ENCODE measurements at places on chromosomes 5 and 9.

DNA sequence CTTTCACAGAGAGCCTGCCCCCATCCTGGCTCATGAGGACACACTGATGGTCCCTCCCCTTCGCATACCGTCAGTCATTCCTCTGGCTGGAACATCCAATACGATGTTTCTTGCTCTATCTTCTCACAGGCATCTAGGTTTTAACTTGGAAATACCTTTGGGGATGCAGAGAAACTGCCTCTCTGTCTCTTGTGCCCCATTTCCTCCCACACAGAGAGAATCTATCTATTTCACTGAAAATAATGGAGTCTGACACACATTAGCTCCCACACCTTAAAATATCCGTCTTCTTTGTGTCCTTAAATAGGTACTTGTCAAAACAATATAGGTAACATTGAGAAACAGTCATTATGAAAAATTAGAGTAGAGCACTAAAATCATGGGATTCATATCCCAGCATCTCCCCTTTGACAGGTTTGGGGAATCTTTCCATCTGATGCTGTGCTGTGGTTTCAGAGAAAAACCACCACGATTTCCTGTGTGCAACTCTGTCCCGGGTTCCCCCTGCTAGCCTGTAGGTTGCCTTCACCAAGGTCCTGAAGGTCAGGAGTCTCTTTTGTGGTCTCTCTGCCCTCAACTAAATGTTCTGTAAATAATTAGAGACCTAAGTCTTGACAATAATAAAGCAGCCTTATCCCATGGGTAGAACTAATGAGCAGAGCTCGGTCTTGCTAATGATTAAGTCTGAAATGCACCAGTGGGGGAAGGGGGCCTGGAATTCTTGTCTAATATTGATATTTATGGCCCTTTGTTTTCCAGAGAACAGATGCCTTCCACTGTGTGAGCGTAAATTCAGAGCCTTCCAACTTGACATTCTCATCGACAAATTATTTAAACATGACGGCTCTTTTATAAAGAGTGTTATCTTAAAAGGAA is 371.0 kb downstream of the ICE1 start:
- no peak for DNase-seq

DNA sequence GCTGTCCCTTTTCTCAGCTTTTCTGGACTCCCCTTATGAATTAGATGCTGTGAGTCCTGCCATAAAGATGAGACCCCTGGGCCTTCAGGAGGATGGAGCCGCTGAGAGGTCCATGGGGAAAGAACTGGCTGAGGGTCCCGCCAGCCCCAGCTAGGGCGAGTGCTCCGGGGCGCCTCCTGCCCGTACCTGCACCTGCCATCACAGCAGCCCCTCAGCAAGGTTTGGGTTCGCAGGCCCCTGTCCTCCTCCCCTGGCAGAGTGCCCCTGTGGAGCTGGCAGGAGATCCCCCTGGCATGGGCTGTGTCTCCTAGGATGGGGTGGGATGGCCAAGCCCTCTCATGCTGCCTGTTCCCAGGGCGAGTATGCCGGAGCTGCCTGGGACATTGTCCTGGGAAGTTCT is 64.2 kb downstream of the COL5A1 start:
- DNase-seq: no peak

GRCh38 chr5:669842-670395 is 23.2 kb downstream of the TPPP start:
- no peak for DNase-seq

GRCh38 chr9:72596451-72597180 is 75.2 kb downstream of the TMC1 start:
- no peak for DNase-seq

DNA sequence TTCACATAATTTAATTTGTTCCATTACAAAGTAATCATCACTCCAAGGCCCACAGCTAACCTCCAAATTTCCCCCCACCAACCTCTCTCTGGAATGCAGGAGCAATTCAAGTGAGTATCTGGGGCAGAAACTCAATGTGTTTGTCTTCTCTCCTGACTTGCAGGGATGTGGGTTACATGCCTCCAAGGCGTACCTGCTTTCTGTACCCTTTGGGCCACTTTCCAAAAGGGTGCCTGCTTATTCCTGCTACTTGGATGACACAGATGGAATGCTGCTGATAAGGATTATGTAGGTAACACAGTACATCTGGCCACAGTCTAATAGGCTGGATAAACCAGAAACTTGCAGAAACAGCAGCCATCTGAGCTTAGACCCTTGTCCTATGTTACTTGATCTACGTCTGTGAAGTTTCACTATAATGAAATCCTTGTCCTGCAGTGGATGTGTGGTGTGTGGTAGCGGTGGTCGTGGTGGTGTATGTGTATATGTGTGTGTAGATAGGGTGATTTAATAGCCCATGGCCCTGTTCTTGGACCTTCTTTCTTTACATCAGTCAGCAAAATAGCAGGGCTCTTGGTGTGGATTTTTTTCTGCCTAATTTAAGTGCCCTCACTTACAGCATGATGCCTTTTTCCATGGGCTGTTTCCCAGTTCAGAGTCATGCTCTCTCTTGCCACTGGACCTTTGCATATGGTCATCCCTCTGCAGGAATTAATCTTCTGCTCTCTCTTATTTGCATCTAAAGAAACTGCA is 175.9 kb downstream of the ZDHHC21 start:
- DNase-seq: no peak

DNA sequence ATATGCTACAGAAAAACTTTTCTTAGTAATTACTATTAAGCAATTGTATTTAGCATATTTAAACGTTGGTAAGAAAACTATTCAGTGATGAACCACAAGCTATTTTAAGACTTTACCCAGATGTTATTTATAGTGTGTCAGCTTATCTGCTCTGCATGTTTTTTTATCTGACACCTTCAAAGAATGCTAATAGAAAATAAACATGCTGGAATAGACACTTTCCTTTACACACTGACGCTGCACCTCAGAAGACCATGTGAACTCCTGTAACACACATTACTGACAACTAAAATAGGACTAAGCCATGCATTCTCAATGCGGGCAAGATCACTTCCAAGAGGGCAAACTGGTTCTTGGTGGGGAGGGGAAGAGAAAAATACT is 38.3 kb downstream of the FNIP1 start:
- DNase-seq: no peak

- DNase-seq: no peak
Observed at GRCh38 chr9:129549139-129549538, 71.8 kb downstream of the C9orf50 start.

- no peak for DNase-seq
Observed at GRCh38 chr5:61614606-61615005, 282.5 kb downstream of the ZSWIM6 start.

GRCh38 chr5:84260939-84261338 is 123.7 kb downstream of the EDIL3 start:
- no peak for DNase-seq

All from NCI-H2029 (cell line).